ENCODE measurements at places on chromosomes 11 and 22.
A peak's percentile ranks its signal among the peaks of the same experiment; 100 is the strongest.

GRCh38 chr22:21029486-21030025 is 2.8 kb downstream of the SLC7A4 start:
- no peak for DNase-seq

DNA sequence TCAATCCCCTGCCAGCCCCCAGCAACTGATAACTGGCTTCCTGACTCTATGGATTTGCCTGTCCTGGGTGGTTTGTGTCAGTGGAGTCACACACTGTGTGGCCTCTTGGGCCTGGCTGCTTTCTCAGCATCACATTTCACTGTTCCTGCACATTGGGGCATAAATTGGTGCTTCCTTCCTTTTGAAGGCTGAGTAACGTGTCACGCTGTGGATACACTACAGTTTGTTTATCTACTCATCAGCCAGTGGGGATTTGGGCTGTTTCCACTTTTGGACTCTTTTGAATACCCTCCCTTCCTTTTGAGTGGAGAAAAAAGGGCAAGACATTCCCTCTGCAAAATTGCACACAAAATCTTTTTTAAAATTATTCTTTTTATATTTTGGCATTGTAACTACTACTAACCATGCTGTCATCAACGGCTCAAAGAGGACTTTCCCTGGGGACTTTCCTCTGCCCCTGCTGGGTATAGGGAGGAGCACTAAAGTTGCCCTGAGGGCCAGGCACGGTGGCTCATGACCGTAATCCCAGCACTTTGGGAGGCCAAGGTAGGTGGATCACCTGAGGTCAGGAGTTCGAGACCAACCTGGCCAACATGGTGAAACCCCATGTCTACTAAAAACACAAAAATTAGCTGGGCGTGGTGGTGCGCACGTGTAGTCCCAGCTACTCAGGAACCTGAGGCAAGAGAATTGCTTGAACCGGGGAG is 7.8 kb upstream of the CELSR1 start:
- DNase-seq, result no peak

DNA sequence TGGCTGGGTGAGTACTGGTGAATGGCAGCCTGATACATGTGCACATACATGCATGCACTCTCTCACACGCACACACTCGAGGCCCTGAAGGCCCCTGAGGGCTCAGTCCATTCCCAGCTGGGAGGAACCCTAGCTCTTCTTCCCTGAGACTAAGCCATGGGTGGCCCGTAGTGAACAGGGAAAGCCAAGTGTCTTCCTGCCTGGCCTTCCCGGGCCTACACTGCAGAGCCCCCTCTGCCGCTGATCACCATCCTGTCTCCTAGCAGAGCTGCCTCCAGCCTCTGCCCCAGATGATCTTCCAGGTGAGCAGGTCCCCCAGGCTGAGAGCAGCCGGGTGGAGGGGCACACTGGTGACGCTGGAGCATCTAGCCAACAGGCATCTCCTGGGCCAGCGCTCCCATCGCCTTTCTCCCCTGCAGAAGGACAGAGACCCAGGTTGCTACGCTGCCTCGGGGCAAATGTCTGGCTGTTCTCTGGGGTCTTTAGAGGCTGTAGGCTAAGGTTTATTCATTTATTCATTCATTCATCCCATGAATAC is 57.3 kb downstream of the CD82 start:
- no peak for DNase-seq

- DNase-seq, result no peak
Observed at GRCh38 chr11:64933935-64934681, 1.6 kb downstream of the GPHA2 start.

DNA sequence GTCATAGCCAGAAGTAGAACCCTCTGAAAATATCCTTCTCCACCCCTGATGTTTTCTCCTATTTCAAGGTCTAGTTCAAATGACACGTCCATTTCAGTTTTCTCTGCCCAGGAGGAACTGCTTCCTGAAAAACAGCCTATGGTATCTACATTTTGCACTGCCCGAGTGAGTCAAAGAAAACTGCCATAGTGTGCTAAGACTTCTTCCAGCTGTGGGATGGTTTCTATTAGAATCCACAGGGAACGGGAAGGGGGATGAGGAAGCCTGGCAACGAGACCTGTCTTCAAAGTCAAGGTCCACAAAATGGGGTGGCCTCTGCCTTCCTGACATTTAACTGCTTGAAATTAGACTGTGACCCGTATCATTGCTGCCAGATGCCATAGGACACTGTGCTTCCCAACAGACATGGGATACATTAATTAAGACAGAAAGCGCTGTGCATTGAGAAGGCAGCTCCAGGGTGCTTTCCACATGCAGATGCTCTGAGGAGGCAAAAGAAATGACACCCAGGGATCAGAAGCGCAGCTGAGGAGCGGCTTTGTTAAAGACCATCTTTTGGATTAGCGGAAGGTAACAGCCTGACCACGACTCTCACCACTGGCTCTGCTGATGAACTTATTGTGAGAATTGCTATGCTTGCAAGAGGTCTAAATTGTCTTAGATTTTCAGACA is 39.4 kb upstream of the NUP50 start:
- DNase-seq, result no peak

DNA sequence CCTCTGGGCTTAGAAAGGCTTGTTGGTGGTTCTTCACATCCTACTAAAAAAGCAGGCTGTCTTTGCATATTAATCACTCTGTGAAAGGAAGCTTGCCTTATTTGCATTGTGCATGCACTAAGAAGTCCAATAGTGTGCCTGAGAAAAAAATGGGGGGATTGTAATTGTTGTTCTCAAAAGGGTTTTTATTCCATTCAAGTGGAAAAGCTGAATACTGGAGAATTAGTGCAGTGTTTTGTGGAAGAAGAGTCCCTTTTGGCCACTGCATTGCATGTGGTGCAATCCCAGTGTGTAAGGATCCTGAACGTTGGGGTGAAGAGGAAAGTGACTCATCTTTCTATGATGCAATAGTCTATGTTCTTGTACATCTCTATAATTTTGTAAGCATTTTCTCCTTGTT is 16.5 kb downstream of the NCAM1 start:
- DNase-seq, result no peak

- no peak for DNase-seq
Observed at GRCh38 chr22:28883657-28883916, 215 bp downstream of the ZNRF3 start.

DNA sequence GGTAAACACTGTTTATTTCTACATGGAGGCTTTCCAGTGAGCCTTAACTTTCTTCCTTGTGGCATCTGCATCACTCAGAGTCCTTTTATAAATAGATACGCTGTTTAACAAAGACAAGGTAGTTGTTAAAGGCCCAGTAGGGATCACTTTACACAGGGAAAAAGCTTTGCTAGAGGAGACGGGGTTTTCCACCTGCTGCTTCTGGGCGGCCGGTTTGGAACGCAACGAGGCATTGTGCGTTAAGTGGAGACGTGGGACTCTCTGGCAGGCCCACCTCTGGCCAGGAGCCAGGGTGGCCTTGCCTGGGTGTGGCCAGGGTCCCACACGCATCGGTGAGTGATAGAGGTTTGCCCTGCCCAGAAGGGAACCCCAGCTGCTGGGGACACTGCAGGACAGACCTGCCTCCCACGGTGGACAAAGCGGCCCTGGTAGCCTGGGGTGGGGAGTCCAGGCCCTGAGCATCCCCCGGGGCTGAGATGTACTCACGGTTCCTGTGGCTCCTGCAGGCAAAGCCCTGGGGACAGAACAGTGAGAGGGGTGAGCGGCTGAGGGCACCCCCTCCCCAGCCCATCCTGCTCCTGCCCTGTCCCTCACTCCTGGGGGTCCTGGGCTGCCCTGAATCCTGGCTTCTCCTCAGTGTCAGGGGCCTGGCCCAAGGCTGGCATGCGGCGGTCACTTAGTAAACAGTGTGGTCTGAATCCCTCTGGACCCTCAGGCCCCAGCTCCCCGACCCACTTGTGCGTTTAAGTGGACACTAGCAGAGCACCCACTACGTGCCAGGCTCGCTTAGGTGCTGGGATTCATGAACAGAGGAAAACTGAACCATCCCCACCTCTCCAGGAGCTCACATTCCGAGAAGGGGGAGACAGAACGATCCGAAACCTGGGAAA is 4.2 kb downstream of the IL17REL start:
- peak; percentile 25 for DNase-seq

- DNase-seq, result no peak
Observed at GRCh38 chr11:61752117-61752924, at the start of gene MYRF. TSS of gene MYRF (plus strand) at chr11:61752636. CDS start at chr11:61752745, 109 bp downstream.

GRCh38 chr11:82092904-82093303 is 640.8 kb downstream of the FAM181B start:
- DNase-seq, result no peak

DNA sequence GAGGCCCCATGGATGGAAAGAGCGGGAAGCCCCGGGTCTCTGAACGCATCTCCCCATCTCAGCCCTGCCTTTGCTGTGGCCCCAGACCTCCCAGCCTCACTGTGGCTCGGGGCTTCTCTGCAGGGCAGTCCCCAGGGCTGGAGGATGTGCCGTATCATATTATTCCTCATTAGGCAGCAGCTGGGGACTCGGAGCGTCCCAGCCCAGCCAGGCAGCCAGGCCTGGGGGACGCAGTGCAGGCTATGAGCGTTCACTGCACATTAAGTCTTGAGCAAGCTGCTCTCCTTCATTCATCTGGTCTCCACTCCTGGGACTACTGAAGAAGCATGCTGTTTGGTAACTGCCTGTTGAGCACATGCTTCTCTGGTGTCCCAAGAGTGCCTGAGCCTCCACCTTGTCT is 226.8 kb upstream of the TBCEL start:
- DNase-seq, result no peak

DNA sequence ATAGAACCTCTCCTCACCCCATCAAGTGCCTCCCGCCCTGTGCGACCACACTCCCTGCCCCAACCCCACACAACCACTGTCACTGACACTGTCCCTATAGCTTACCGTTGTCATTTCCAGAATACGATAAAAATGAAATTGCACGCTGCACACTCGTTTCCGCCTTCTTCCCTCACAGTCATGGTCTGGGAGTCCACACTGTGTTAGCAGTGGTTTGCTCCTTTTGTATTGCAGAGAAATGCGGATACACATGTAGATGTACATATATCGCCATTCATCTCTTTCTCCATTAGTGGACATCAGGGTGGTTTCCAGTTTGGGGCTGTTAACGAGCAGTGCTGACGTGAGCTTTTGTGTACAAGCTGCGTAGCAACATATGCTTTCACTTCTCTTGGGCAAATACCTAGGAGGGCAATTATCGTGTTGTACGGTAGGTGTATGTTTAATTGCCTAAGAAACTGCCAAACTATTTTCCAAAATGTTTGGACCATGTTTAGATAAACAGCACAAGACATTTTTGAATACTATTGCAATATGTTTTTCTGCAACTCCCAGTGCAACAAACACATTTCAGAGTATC is 59.2 kb upstream of the CD5 start:
- DNase-seq, result no peak

All from NCI-H1092 (cell line).